ENCODE measurements at places on chromosomes 12 and 14.
A peak's percentile ranks its signal among the peaks of the same experiment; 100 is the strongest.

- DNase-seq, result no peak
Observed at GRCh38 chr12:10293570-10294227, 14.0 kb upstream of the KLRD1 start.

DNA sequence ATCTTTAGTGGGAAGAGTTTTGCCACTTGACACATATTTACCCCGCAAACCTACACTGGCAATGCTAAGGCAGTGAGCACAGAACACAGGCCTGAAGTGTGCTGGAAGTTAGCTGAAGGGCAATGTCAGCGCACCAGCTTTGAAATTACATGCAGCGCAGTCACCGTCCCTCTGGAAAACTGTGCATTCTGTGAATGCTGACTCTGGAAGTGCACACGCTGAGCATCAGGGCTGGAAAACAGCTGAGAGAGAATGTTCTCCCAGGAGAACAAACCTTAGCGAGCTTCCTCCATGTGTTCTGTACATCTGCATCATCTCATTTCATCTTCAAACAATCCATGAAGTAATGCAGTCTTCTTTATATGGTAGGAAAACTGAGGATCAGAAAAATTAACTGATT, 448.2 kb downstream of the NRXN3 start:
- no peak for DNase-seq

DNA sequence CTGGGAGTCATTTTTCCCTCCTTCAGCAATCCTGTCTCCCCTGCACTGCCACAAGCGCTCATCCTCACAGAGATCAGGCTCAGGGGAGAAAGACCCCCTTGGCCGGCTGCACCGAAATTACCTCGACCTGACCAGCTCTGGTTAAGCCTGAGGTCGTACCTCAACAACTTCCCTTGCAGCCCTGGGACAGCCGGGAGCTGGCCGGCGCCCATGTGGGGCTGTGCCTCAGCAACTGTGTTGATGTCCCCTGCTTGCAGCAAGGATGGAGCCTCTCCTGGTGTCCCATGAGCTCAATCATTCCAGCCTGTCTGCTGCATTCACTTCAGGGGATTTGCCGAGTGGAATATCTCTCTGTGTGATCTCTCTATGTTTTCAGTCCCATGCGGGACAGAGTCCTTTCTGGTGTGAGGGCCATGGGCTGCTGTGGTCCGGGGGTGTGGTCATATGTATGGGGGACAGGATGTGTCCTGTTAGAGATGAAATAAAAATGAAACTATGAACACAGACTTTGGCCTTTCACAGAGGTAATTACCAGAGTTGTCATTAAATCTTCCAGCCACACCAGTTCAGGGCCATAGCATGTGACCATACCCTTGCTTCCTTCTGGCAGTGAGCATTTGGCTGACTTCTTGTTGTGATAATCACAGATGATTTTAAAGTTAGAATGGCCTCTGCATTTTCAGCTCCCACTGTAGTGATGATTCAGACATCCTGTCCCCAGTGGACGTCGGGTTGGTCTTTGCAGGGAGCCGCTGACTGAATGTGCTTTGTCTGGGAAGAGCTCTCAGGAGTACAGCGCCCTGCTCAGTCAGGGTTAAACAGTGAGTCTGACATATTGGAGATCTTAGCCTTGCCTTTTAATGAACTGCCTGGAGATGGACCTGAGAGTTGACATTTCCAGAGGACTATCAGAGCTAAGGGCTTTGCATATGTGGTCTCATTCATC, 405.9 kb downstream of the AACS start:
- no peak for DNase-seq

DNA sequence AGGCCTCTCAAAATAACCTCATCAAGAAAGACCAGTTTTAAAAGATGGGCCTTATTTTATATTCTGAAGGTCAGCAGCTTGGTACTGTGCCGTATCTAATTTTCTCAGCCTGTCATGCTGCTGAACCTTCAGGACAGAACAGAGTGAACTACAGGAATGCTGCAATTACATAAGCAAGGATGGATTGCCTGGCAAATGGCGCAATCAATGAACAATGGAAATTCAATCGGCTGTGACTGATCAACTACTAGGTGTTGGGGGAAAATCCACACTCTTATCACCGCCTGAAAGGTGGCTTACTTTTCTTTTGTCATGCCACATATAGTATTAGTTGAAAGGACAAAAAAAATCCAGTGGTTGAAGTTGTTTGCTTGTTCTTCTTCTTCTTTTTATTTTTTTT, 8.5 kb downstream of the ACSS3 start:
- peak; percentile 89 for DNase-seq

GRCh38 chr14:32200368-32201192, 1.3 kb upstream of the RNU6-7 start:
- no peak for DNase-seq

GRCh38 chr14:67569011-67569650, 30.9 kb downstream of the PIGH start:
- DNase-seq, result no peak

DNA sequence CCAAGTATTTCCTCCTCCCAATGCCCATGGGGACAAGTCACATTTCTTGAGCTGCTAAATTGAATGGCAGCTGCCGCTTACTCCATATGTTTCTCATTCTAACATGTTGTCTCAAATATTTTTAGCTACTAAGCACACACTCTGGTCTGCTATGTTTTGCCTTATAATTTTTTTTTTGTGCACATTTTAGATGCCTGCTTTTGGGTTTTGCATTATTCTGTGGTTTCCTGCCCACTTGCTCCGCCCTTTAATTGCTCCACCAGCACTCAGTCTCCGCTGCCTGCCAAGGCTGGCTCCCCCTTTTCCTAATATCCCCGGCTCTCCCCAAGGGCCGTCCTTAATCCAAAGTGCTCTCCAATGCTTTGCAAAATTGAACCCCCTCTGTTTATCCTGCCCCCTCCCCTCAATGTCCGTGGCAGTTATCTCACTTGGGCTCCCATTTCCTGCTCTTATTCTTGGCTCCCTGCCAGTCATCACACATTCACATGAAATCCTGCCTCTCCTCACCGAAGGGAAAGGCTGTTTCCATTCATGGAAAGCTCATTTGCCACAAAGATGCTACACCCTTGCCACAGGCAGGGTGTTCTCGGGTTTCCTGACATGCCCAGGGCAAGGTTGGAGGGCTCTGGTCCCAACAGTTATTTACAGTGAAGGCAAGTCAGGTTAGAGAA, 79.4 kb downstream of the C12orf75 start:
- DNase-seq, result no peak

DNA sequence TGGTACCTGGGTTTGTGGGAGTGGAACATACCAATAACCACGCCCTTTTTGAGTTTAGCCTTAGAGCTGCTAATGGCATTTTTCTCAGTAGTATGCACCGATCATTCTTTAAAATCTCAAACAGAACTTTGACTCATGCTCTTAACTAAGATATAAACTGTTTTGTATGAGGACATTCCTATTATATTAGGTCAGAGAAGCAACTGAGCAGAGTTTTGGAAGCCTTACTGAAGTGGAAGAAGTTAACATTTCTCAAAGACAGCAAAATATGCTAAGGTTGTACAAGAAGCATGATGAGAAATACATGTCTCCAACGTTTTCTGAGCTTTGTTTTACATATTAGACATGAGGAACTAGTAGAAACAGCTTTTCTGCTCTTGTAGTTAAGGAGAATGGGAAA, 819.2 kb downstream of the FSCB start:
- no peak for DNase-seq

GRCh38 chr14:75453817-75454434, 26.1 kb downstream of the JDP2 start:
- no peak for DNase-seq

- no peak for DNase-seq
Observed at GRCh38 chr12:67910360-67911274, 78.6 kb upstream of the IFNG-AS1 start.

- DNase-seq, result no peak
Observed at GRCh38 chr14:52781629-52782028, 9.8 kb downstream of the GNPNAT1 start.

- no peak for DNase-seq
Observed at GRCh38 chr12:48678551-48679185, 3.4 kb downstream of the KANSL2 start.

GRCh38 chr12:108722992-108723766, 8.1 kb downstream of the CORO1C start:
- no peak for DNase-seq

GRCh38 chr12:897386-897785, 52.1 kb downstream of the RAD52 start:
- no peak for DNase-seq

DNA sequence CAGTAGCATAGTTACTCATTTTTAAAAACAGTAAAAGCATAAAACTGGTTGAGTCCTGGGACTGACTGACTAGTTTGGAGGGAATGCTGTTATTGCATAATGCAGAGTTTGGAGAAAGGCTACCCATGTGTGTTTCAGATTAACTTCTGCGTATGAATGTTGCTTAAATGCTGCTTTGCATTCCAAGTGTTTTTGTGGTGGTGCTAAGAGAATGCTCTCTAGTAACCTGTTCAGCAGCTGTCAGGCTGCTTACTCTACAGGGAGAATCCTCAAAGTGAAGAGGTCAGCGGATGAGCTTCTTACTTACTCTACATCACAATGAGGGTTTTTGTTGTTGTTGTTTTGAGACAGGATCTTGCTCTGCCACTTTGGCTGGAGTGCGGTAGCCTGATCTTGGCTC, 4.3 kb downstream of the DLST start:
- DNase-seq, result no peak

- DNase-seq, result no peak
Observed at GRCh38 chr14:81023095-81023710, 67.8 kb downstream of the TSHR start.

DNA sequence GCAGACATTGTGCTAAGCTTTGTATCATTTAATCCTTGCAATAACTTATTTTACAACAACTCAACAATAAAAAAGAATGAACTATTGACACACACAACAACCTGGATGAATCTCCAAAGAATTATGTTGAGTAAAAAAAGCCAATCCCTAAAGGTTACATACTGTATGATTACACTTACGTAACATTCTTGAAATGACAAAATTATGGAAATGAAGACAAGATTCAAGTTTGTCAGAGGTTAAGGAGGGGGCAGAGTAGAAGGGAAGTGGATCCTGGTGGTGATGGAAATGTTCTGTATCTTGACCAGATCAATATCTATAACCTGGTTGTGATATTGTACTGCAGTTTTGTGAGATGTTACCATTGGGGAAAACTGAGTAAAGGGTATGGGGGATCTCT, 63.2 kb upstream of the LMNTD1 start:
- DNase-seq, result no peak

DNA sequence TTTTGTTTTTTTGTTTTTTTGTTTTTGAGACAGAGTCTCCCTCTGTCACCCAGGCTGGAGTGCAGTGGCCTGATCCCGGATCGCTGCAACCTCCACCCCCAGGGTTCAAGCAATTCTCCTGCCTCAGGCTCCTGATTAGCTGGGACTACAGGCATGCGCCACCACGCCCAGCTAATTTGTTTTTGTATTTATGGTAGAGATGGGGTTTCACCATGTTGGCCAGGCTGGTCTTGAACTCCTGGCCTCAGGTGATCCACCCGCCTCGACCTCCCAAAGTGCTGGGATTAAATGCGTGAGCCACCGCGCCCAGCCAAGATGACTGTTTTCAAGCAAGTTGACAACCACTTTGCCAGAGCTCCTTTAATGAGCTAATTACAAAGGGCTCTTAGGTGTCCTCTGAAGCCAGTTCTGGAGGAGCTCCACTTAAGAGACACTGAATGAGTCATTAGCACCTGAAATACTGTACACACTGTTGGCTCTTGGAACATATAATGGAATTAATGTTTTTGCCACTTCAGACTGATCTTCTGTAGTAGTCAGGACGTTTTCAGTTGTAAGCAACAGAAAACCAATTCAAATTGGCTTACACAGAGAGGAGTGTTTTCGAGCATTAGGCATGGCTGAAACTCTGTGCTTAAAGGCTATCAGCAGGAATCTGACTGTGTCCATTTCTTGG, 55.4 kb upstream of the MED13L start:
- no peak for DNase-seq

DNA sequence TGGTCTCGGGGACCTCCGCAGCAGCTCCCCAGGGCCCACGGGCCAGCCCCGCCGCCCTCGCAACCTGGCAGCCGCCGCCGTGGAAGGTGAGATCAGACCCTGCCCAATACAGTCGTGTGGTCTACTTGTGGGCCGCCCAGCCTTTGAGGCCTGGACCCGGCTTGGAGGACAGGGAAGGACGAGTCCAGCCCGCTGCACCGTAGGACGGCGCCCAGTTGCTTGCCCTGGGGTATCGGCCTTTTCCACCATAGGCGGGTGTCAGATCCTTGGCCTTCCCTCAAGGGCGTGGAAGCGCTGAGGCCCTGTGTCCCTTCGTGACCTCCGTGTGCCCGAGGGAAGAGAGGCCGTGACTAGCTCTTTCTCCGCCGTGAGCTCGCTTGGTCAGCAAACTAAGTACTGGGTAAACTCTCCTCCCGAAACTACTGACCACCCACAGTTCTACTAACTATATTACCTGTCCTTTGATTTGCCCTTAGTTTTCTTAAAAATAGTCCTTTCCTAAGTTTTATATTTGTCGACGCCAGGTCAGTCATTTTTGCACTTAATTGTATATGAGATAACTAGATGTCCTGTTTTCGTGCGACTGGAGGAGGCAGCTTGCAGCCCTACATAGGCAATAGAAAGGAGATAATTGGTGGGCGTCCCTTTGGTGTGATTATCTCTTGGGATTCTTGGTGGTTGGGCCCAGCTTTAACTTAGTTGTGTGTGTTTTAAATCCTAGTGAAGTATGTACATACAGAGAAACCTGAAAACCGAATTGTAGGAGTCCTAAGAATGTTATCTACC, 757 bp downstream of the SLC25A3 start:
- DNase-seq, result no peak

DNA sequence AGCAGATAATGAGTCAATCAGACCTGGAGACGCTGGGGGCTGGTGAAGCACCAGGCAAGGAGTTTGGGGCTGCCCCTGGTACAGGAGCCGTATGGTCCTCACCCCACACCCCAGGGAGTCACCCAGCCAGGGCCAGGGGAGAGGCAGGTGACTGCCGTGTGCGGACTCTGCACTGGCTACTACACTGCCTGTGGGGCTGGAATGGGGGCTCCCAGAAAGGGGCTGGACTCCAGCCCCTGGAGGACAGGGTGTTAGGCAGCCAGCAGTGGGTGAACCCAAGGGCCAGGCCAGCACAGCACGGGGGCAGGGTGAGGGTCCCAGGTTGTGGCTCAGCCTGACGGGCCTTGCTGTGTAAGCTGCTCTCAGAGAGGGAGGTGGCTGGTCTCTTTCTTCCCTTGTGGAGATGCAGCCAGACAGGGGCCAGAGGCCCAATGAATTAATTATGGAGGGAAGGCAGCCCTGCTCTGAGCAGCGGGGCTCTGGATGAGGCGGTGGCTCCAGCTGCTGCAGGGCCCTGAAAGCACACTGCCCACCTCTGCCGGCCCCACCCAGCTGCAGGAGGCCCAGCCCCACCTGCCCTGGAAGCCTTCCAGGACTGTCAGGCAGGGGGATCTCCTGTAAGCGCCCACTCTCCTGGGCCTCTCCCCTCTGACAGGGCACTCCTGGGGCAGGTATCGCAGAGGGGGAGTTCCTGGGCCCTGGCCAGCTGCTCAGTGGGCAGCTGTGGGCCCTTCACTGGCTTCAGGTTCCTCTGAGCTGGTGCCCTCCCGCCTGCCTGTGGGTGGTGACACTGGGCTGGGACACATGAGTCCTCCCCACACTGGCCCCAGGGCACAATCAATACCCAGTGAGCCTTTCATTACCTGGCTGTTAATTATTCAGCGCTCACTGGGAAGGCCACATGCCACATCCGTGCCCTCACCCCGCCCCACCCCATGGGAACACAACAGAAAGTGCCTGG, 142.5 kb upstream of the C14orf180 start:
- DNase-seq, result no peak
